ENCODE measurements at places on chromosomes 11 and 22. TPM values are rescaled to one million over a fixed set of nuclear protein-coding genes. Genes with fewer than 3 reads are reported as not detected.

MUC2 gene
- not detected for total RNA-seq

SLC22A12 gene
- not detected for total RNA-seq

PRR5L gene
- 330 TPM for total RNA-seq

CBLIF gene
- not detected for total RNA-seq

ADM2 gene
- total RNA-seq = 1.2 TPM

ROBO3 gene
- 35.0 TPM for total RNA-seq

DAGLA gene
- total RNA-seq = 3.0 TPM

ARL2 gene
- total RNA-seq = 48.7 TPM

PDGFB gene
- total RNA-seq = 9.3 TPM

TSPAN32 gene
- 17.3 TPM for total RNA-seq

GRCh38 chr11:64694821-64695365 is 28.1 kb downstream of the NRXN2 start:
- peaks cover 17% of the 10 kb centered on the region for H3K4me1 ChIP-seq
- peaks cover 28% of the 10 kb centered on the region for H3K27me3 ChIP-seq
- no peak overlapping the region for H3K27ac ChIP-seq
- H3K4me3 ChIP-seq = no peak overlapping the region
- H3K36me3 ChIP-seq = no peaks in the 10 kb centered on the region

- peak; percentile 54 for DNase-seq
- no peak overlapping the region for H3K4me3 ChIP-seq
- H3K36me3 ChIP-seq = no peaks in the 10 kb centered on the region
- H3K4me1 ChIP-seq = peaks cover 5% of the 10 kb centered on the region
- H3K27me3 ChIP-seq = no peaks in the 10 kb centered on the region
Observed at GRCh38 chr11:76164081-76164480, 42.2 kb downstream of the WNT11 start.

DNA sequence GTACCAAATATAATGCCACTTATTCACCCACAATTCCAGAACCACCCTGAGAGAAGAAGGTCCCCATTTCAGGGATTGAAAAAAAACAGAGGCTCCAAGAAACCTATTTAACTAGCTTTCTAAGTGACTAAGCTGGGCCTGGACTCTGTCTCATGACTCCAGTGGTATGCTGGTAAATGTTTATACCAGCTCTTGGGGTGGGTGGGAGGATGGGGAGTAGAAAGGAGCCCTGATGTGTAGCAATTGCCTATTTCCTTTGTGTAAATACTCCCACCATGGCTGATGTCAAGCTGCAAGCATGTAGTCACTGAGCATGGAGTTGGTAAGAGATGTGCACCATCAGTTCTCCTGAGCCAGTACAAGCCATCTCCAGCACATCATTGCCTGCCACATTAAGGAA is 2.8 kb downstream of the PRG3 start:
- H3K36me3 ChIP-seq = no peaks in the 10 kb centered on the region
- H3K27me3 ChIP-seq = peaks cover 17% of the 10 kb centered on the region
- H3K4me3 ChIP-seq = no peak overlapping the region
- DNase-seq = no peak
- H3K27ac ChIP-seq = no peak overlapping the region

- no peaks in the 10 kb centered on the region for H3K36me3 ChIP-seq
- H3K27ac ChIP-seq = no peak overlapping the region
- no peak overlapping the region for H3K4me3 ChIP-seq
- H3K4me1 ChIP-seq = no peaks in the 10 kb centered on the region
- no peak for DNase-seq
Observed at GRCh38 chr11:34349882-34350281, 7.9 kb downstream of the ABTB2 start.

- no peaks in the 10 kb centered on the region for H3K27me3 ChIP-seq
- no peak overlapping the region for H3K27ac ChIP-seq
- no peaks in the 10 kb centered on the region for H3K4me1 ChIP-seq
- H3K36me3 ChIP-seq = no peaks in the 10 kb centered on the region
Observed at GRCh38 chr11:112558691-112559090, 298.0 kb upstream of the PLET1 start.

GRCh38 chr11:20367313-20367948 is 3.9 kb downstream of the HTATIP2 start:
- H3K27me3 ChIP-seq = no peaks in the 10 kb centered on the region
- H3K4me3 ChIP-seq = no peak overlapping the region
- H3K27ac ChIP-seq = no peak overlapping the region
- H3K4me1 ChIP-seq = peaks cover 46% of the 10 kb centered on the region
- no peak for DNase-seq

- H3K36me3 ChIP-seq = no peaks in the 10 kb centered on the region
- H3K27me3 ChIP-seq = no peaks in the 10 kb centered on the region
- peak overlapping the region; percentile 98 for H3K27ac ChIP-seq
- no peak for DNase-seq
- H3K4me1 ChIP-seq = peaks cover 69% of the 10 kb centered on the region
- H3K4me3 ChIP-seq = no peak overlapping the region
Observed at GRCh38 chr11:61163714-61164605, 2.7 kb upstream of the VPS37C start.

- no peaks in the 10 kb centered on the region for H3K27me3 ChIP-seq
- H3K4me1 ChIP-seq = peaks cover 11% of the 10 kb centered on the region
- H3K27ac ChIP-seq = no peak overlapping the region
- H3K36me3 ChIP-seq = no peaks in the 10 kb centered on the region
- peak; percentile 37 for DNase-seq
- no peak overlapping the region for H3K4me3 ChIP-seq
Observed at GRCh38 chr22:37157516-37158285, 8.0 kb upstream of the IL2RB start.

GRCh38 chr11:2151500-2152257 is 9.3 kb downstream of the INS start:
- H3K4me1 ChIP-seq = peaks cover 7% of the 10 kb centered on the region
- H3K27ac ChIP-seq = peak overlapping the region; percentile 40
- H3K27me3 ChIP-seq = peaks cover 48% of the 10 kb centered on the region
- DNase-seq = peak; percentile 88
- H3K36me3 ChIP-seq = no peaks in the 10 kb centered on the region

- H3K27me3 ChIP-seq = no peaks in the 10 kb centered on the region
- DNase-seq = peak; percentile 50
- no peaks in the 10 kb centered on the region for H3K36me3 ChIP-seq
- H3K4me3 ChIP-seq = no peak overlapping the region
- H3K27ac ChIP-seq = no peak overlapping the region
- no peaks in the 10 kb centered on the region for H3K4me1 ChIP-seq
Observed at GRCh38 chr22:49331878-49332277, 495.8 kb downstream of the BRD1 start.

GRCh38 chr22:28799606-28800307 is 612 bp downstream of the XBP1 start:
- no peaks in the 10 kb centered on the region for H3K27me3 ChIP-seq
- peak overlapping the region; percentile 97 for H3K4me3 ChIP-seq
- DNase-seq = peak; percentile 92
- peak overlapping the region; percentile 100 for H3K27ac ChIP-seq
- H3K36me3 ChIP-seq = peaks cover 22% of the 10 kb centered on the region
- H3K4me1 ChIP-seq = peaks cover 84% of the 10 kb centered on the region

DNA sequence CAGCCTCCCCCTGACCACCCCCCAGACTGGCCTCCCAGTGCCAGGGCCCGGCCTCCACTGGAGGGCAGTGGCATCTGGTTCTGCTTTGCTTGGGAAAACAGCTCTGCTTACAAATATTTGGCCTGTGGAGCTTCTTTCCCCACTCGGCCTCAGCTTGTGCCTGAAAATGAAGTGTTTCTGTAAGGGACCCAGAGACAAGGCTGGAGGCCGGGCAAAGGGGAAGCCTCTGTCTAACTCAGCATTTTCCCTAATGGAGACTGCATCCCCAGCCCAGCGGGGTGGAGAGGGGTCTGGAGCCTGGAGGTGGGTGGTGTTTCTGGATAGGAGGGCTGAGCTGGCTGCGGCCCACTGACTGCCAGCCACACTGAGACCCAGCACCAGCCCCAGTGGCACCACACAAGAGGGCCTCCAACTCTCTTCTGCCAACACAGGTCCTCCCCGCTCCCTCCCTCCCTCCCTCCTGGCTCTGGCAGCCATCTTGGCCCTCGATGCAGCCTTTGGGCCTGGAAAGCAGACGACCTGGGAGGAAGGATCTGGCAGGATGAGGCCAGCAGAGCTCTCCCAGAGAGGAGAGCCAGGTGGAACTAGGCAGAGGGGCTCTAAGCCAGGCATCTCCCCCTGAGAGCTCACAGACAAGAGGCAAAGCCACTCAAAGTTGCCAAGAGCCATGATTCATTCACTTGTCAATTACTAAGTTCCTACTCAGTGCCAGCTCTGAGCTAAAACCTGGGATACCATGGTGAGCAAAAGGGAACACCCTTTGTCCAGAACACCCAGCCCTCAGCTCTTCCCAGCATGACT is 77.1 kb upstream of the CD82 start:
- DNase-seq = no peak
- H3K4me3 ChIP-seq = no peak overlapping the region
- no peaks in the 10 kb centered on the region for H3K36me3 ChIP-seq
- H3K27me3 ChIP-seq = no peaks in the 10 kb centered on the region
- H3K4me1 ChIP-seq = no peaks in the 10 kb centered on the region

DNA sequence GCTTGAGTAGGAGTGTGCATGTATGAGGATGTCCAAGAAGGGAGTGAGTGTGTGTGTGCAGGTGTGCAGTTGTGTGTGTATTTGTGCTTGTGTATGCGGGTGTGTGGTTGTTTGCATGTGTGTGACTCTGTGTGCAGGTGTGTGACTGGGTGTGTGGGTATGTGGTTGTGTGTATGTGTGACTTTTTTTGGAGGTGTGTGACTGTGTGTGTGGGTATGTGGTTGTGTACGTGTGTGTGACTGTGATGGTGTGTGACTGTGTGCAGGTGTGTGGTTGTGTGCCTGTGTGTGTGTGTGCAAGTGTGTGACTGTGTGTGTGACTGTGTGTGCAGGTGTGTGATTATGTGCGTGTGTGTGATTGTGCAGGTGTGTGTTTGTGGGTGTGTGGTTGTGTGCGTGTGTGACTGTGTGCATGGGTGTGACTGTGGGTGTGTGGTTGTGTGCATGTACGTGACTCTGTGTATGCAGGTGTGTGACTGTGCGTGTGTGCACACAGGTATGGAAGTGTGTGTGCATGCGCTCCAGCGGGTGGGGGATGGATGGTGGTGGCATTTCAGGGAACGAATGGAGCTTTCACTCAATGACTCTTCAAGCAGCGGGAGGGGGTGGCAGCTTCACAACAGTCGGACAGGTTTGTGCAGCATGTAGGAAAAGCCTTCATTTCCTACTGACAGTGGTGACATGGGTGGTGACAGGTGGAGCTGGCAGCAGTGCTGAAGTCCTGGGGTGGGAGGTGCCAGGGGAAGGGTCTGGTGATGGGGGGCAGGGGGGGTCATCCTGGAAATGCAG is 47.6 kb downstream of the CACNA1I start:
- H3K4me1 ChIP-seq = no peaks in the 10 kb centered on the region
- H3K27ac ChIP-seq = no peak overlapping the region
- no peaks in the 10 kb centered on the region for H3K36me3 ChIP-seq
- H3K4me3 ChIP-seq = no peak overlapping the region

DNA sequence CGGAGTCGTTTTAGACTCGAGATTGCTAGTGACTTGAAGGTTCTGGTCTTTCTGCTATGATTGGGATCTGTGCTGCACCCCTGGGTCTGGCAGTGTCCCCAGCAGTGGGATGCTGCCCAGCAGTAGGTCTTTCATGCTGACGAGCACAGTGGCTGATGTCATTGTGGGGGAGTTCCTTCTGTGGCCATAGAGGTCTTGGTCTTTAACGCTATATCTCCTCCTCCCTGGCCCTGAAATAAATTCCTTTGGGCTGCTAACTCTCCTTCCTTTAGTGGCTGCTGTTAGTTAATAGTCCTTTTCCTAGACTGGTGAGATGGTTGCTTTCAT is 136.3 kb downstream of the TEAD1 start:
- H3K27ac ChIP-seq = peak overlapping the region; percentile 66
- H3K4me3 ChIP-seq = no peak overlapping the region
- H3K36me3 ChIP-seq = no peaks in the 10 kb centered on the region
- DNase-seq = no peak

DNA sequence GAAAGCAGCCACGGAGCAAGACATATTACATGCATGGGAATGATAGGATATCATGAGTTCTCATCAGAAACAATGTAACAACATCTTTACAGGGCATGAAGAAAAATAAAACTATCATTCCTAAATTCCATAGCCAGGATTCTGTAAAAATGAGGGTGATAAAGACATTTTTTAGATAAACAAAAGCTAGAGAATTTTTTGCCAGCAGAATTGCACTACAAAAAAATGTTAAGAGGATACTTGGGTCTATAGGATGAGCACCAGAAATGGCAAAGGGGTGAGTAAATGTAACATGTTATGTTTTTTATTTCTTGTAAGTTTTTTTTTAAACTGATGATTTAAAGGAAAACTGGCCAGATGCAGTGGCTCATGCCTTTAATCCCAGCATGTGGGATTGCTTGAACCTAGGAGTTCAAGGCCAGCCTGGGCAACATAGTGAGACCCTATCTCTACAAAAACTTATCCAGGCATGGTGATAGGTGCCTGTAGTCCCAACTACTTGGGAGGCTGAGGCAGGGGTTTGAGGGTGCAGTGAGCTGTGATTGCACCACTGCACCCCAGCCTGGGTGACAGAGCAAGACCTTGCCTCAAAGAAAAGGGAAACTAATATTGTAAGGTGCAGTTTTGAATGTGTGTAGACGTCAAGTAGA is 33.2 kb downstream of the TBX1 start:
- H3K36me3 ChIP-seq = peaks cover 52% of the 10 kb centered on the region
- H3K4me3 ChIP-seq = no peak overlapping the region
- H3K4me1 ChIP-seq = no peaks in the 10 kb centered on the region
- H3K27ac ChIP-seq = no peak overlapping the region

GRCh38 chr22:42080287-42080686 is 787 bp downstream of the SMDT1 start:
- peaks cover 16% of the 10 kb centered on the region for H3K36me3 ChIP-seq
- H3K4me1 ChIP-seq = peaks cover 81% of the 10 kb centered on the region
- H3K4me3 ChIP-seq = peak overlapping the region; percentile 74

GRCh38 chr22:44760476-44760875 is 8.1 kb downstream of the ARHGAP8 start:
- H3K36me3 ChIP-seq = no peaks in the 10 kb centered on the region
- peaks cover 18% of the 10 kb centered on the region for H3K27me3 ChIP-seq
- no peak overlapping the region for H3K27ac ChIP-seq
- no peak for DNase-seq
- no peak overlapping the region for H3K4me3 ChIP-seq

DNA sequence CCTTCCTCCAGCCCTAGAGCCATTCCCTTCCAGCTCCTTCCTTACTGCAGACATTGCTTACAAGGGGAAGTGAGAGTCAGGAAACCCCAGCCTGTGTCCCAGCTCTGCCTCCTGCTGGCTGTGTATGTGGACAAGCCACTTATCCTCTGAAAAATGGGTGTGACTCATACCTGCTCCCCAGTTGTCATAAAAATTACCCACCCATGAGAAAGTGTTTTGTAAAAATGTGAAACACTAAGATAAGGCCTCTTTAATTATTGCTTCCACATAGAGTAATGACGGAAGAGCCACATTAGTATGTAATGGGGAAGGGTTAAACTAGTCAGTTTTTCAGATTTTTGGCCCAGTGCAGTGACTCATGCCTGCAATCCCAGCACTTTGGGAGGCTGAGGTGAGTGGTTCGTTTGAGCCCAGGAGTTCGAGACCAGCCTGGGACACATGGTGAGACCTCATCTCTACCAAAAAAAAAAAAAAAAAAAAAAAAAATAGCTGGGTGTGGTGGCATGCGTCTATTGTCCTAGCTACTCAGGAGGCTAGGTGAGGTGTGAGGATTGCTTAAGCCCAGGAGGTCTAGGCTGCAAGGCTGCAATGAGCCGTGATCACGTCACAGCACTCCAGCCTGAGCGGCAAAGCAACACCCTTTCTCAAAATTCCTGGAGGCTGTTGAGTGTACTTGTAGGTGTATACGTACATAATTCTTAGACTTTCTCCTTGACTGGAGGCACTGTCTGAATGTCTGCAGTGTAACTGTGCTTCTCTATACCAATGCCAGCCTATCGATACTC is 84.9 kb downstream of the CTTN start:
- no peaks in the 10 kb centered on the region for H3K4me1 ChIP-seq
- no peak overlapping the region for H3K4me3 ChIP-seq
- H3K36me3 ChIP-seq = no peaks in the 10 kb centered on the region
- no peaks in the 10 kb centered on the region for H3K27me3 ChIP-seq
- no peak for DNase-seq
- H3K27ac ChIP-seq = no peak overlapping the region

Data from spleen (tissue), 13 donors.